HS-5 (cell line): ENCODE measurements at places on chromosomes 5 and 9.

- no peak for DNase-seq
Measured at GRCh38 chr5:53041071-53041692, 52.0 kb downstream of the ITGA2 start.

GRCh38 chr9:82242285-82242963 is 253.9 kb downstream of the SPATA31D1 start:
- no peak for DNase-seq

DNA sequence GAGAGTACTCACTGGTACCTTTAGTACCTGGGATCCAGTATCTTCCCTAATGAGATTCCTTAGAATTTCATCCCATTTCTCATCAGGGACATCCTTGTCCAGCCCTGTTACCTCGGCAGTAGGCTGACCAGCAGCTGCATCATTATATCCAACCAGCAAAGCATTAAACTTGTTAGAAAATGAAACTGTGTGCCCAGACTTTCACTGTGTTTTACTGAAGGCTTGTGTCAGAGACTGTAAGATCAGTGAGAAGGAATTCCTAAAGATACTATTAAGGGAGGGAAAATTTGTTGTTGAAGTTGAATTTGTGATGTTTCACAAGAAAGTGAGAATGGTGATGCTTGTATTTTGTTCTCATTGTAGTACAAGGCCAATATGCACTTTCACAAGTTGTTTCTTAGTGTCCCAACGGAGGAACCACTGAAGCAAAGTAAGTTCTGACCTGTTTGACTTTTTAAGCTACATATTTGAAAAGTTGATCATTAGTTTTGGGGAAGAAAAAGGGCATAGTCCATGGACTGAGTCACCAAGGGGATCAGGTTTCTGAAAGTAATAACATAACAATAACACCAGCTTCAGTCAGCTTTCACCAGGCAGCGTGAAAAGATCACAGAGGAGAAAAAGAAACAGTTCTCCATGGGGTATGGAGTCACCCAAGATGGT is 48.8 kb downstream of the GRAMD2B start:
- peak; percentile 64 for DNase-seq

- no peak for DNase-seq
Measured at GRCh38 chr5:94691291-94691690, 72.8 kb downstream of the SLF1 start.

DNA sequence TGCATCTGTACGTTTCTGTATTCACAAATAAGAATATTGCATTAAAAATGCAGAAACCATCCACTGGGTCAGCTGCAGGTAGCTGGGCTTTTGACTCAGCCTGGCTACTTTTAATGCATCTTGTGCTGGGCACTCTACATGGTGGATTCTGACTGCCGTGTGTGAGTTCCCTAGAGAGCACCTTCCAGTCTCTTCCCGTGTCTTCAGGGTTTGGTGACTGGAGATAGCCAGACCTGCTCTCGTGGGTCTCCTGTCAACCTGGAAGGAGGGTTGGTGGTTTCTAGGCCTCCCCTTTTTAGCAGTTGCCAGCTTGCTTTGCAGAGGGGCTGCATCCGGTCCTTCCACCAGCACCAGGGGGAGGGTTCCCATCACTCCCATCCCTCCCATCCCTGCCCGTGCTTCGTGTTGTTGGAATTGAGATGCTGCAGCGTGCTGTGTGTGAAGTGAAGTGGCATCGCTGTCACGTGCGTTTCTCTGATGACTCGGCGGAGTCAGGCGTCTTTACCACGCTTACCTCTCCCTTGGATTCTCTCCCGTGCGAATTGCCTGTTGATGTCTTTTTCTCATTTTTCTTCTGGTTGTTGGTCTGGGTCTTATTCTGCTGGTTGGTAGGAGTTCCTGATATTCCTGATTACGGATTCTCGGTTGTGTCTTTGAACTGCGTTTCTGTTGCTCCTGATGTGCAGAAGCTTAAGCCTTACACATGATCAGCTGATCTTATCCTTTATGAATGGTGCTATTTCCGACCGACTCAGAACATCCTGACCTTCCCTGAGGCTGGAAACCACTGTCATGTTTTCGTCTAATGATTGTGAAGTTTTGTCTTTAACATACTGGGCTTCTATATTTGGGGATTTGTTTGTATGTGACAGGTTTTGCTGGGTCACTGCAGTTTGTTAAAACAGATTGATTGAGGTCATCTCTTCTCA is 16.9 kb downstream of the FBXW5 start:
- no peak for DNase-seq

DNA sequence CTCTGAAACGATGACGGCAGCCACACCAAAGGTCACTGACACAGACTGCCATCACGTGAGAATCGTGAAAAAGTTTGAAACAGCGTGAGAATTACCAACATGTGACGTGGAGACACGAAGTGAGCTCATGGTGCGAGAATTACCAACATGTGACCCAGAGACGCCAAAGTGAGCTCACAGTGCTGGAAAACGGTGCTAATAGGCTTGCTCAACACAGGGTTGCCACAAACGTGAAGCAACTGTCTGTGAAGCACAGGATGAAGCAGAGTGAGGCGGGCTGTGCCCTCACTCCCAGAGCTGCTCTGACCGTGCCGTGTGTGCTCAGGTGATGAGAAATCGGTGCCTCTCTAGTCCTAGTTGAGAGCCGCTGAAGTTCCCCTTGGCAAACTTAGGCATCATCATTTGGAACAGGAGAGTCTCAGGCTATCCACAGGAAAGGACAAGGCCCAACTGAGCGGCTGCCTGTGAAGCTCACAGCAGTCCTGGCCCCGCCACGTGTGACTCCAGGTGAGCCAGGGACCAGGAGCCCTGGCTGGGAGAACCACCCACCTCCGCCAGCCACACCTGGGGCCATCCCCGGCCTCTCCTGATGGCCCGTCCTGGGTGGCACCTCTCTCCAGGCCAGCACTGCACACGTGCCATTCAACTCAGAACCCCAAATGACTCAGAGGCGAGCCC is 29.8 kb upstream of the SLC6A3 start:
- no peak for DNase-seq

DNA sequence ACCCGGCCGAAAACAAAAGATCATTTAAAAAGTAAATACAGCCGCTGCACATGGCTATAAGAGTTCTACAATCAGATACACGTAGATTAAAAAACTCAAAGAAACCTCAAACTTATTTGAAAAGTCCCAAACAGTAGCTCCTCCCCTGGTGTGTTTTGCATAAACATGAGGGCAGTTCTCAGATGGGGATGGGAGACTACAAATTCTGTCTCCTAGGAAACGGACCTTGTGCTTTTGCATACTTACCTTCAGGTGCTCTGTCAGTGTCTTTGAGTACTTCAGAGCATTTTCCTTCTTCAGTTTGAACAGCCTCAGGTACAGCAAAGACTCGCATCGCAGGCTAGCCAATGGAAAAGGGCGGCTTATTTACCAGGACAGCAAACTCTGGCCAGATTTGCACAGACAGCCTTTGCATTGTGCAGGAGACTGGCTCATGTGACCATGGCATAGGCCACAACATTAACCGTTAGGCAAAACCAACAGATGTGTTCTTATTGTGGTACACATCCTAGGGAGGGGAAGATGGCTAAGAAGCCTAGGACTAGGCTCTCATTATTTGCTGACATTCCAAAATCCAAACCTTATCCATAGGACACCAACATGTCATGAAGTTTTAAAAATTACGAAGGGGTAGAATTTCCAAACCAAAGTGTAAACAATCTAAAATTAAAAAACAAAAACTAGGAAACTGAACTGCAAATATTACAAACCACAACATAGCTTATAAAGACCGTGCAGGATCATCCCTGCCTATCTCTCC is 12.8 kb downstream of the LEAP2 start:
- no peak for DNase-seq

DNA sequence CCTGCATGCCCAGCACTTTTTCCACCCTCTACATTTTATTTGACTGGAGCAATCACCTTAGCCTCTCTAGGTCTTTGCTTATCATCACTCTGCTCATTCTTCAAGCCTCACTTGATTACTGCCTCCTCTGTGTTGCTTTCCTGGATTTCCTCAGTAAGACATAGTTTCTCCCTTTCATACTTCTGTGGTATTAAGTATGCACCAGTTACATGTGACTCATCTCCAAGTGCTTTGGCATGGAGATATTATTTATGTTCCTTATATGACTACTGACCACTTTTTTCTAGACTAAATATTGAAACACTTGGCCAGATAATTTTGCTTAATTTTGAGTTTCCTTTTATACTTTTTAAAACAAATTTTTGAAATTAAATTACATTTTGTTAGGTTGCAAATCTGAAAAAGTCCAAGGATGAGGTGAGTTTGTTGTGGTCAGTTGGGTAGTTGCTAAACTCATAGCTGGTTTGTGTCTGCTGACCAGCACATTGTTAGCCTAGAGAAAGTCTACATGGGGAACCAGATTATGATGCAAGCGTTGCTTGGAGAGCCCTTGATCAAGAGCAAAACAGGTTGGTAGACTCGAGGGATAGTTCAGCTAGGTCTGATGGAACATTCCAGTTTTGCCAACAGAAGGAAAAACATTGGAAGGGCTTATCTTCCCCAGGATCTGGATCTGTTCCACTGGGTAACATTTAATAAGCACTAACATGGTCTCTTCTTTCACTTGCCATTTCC is 140.2 kb downstream of the TMC1 start:
- peak; percentile 43 for DNase-seq

DNA sequence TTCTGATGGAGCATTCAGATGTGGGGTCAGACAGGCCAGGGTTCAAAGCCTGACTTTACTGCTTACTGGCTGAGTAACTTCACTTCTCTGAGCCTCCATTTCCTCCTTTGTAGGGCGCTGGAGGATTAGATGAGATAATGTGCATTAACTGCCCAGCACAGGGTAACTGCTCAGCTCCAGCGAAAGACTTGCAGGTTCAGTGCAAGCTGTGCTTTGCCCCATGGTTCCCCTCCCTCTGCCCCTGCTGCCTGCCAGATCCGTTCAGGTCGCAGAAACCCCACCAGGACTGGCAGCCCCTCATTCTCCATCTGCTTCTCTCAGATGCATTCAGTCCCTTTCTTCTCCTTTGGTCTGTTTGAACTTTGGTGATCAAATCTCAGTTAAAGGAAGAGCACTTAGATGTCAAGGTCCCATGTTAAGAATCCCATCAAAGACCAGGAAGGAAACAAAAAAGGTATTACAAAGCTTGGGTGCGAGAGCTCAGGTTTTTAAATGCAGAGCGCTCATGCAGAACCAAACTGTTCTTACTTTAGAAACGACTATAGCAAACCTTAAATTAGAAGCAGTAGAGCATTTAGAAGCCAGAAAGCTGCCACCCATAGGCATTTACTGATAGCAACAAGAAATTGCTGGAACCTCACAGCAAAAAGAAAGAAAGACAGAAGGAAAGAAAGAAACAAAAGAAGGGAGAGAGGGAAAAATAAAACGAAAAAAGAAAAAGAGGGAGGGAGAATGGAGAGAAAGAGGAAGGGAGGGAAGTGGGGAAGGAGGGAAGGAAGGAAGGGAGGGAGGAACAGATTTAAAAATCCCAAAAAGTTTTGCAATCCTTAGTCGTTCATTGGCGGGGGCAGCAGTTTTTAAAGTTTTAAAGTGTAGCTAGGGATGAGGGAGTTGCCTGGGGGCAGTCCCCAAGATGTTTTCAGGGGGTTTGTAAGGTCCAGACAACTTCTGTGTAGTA is 23.5 kb downstream of the AFAP1L1 start:
- no peak for DNase-seq

DNA sequence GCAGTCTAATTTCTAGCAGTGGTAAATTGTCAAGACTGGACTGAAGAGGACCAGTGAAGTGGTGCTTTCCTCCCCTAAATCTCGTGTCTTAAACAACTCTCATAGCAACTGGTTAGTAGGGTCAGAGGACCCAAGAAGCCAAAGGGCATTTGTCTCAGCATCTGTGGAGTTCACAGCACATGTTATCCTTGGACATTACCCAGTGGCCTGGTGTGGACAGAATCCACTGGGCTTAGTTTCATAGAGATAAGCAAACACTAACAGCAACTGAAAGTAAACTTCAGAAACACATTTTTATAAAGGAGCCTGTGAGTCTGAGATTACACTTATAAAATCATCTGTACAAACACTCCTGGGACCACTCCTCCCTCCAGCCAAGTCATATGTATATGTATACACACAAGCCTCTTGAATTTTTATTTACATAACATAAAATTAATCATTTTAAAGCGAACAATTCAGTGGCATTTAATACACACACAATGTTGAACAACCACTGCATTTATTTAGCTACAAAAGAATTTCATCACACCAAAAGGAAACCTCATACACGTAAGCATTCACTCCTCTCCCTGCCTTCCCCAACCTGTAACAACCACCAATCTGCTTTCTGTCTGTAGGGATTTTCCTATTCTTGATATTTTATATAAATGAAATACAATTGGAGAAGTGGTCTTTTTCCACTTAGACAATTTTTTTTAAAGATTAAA is 457.8 kb downstream of the RASEF start:
- no peak for DNase-seq

- DNase-seq = peak; percentile 90
Measured at GRCh38 chr9:112867275-112867991, 23.2 kb downstream of the SLC46A2 start.

- DNase-seq = no peak
Measured at GRCh38 chr5:21238786-21239185, 1250.8 kb upstream of the CDH18 start.

- no peak for DNase-seq
Measured at GRCh38 chr9:117485176-117485575, 70.3 kb upstream of the ASTN2 start.

- no peak for DNase-seq
Measured at GRCh38 chr5:132737982-132738681, 786 bp upstream of the KIF3A start.

GRCh38 chr5:171914726-171915338 is 91.6 kb downstream of the FBXW11 start:
- DNase-seq = no peak

DNA sequence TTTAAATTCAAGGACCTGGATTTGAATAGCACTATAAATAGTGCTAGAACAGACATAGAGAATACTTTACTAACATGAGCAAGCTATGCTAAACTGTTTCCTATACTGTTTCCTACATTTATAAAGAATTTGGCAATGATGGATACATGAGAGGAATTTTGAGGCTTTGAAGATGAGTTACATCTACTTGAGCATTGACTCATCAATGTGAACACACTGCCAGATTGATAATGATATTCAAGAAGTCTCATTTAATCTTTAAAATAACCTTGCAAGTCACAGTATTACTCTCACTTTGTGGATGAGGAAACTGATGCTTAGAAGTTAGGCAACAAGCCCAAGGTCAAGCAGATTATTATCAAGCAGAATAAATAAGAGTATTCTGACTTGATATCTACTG is 281.9 kb downstream of the DNAH5 start:
- peak; percentile 80 for DNase-seq

GRCh38 chr9:112224401-112225289 is 49.5 kb upstream of the SUSD1 start:
- peak; percentile 39 for DNase-seq

DNA sequence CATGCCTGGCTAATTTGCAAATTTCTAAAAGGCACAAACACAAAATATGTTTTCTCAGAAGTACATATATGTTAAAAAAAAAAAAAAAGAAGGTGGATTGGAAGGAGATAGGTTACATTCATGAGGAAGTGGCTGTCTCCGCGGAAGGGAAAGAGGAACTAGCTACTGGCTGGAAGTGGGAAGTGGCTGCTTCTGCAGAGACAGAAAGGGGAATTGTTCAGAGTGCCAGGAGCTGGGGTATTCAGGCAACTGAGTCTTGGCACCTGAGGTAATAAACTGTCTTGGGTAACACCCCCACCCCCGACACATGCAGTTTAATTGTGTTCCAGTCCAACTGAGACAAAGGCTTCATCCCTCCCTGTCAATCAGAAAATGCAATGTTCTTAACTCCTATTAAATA is 45.6 kb downstream of the S1PR3 start:
- DNase-seq = no peak

GRCh38 chr9:34541540-34541939 is 18.8 kb upstream of the ENHO start:
- no peak for DNase-seq
